RWPE2 (cell line): ENCODE measurements at places on chromosomes 1 and 21.
A peak's percentile ranks its signal among the peaks of the same experiment; 100 is the strongest.

DNA sequence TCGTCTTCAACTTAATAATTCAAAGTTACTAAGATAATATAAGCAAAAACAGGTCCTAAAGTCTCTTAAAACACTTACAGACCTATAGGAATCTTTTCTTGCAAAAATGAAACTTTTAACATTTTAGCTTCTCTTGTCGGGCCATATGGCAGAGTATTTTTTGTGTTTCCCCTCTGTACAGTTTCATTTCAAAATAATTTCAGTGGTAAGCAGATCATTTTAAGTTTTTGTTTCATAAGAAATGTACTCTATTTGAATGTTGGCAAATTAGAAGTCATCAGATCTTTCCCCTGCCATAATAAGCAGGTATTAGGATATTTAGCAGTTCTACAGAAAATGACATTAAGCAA, 37.9 kb downstream of the RGL1 start:
- DNase-seq = no peak

- no peak for DNase-seq
Observed at GRCh38 chr1:93002781-93003180, 41.5 kb upstream of the DIPK1A start.

DNA sequence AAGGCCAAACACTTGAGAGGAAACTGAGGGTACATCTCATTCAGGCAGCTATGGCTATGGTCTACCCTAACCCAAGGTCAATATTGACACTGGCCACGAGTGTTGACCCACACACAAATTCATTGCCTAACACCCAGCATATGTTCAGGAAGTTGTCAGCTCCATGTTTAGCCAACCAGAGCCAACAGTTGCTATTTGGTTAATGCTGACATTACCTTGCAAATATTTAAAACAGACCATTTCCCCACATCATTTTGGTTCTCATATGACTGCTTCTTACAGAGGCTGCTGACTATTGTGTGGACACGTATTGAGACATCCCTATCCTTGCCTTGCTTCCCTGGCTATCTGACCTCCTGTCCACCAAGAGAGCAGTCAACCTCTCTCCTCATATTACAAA, 97.3 kb downstream of the LMX1A start:
- no peak for DNase-seq

DNA sequence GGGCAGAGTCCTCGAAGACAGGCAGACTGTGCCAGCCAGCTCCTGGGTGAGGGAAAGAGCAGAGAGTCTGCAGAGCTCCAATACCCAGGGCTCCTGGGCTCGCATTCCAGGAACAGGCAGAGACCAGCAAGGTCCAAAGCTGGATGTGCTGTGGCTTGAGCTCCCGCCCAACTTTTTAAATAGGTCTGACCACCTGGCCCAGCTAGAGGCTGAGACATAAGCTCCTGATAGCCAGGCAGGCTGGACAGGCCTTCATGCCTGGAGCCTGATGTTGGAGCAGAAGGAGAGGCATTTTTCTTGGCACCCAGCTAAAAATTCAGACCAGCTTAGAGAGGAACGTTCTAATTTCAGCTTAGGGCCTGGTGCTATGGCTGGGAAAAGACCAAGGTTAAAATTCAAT, 178.4 kb upstream of the TMEM51 start:
- no peak for DNase-seq

- no peak for DNase-seq
Observed at GRCh38 chr1:172545396-172546004, 12.6 kb downstream of the SUCO start.

DNA sequence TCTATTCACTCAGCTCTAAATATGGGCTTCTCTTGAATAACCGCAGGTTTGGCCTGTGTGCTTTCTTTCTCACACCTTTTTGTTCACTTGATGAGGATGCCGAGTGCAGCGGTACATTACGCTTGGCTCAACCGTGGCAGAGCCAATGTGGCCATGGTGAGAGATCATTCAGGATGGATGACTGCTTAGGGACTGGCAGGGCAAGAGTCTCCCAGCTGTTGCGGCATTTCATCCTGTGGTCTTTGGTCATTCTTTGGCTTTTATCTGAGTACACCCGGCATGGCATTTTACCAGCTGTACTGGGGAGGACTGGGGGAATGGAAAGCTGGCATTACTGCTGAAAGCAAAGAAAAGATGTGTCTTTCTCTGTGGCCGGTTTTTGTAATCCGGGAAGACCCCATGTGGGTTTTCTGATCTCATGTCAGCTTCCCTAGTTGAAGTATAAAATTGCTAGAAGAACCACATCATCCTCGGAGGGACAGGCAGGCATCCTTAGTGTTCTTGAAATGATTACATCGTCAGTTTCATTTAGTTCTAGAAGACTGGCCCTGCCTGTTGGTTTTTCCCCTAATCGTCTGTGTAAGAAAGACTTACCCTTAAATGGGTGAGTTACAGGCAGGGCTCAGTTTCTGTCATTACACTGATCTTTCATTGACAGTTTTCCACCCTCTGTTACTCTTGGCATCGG, 15.1 kb downstream of the PCP4 start:
- DNase-seq = no peak

- no peak for DNase-seq
Observed at GRCh38 chr1:232635778-232636356, 5.9 kb upstream of the SIPA1L2 start.

- peak; percentile 66 for DNase-seq
Observed at GRCh38 chr1:67792103-67792502, 41.2 kb downstream of the GNG12 start.

DNA sequence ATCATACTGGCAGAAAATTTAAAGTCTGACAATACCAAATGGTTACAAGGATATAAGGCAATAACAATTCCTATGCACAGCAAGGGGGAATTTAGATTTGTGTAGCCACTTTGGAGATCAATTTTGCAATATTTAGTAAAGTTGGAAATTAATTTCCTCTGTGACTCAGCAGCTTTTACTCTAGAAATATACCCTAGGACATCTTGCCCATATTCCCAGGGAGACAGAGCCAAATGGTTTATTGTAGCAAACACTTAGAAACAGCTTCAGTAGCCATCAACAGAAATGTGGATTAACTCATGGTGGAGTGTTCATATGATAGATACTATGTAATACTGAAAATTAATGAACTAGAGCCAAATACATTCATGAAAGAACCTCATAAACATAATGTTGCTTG, 104.6 kb downstream of the BACH1 start:
- DNase-seq = no peak
